Smooth muscle cell of bladder (primary cell): ENCODE measurements at places on chromosomes 13 and 19. TPM values are rescaled to one million over a fixed set of nuclear protein-coding genes. Genes with fewer than 3 reads are reported as not detected.

Gene ZNF69
- total RNA-seq = 3.4 and 3.6 TPM in 2 replicates

Gene TEX101
- not detected in 2 replicates for total RNA-seq

Gene FUZ
- total RNA-seq = 23.8 and 26.1 TPM in 2 replicates

Gene MISP3
- 0.28 TPM in 2 replicates for total RNA-seq

Gene TJP3
- total RNA-seq = not detected in 2 replicates

Gene MADCAM1
- 0.14 and 0.28 TPM in 2 replicates for total RNA-seq

Gene ACP5
- 1.3 and 2.0 TPM in 2 replicates for total RNA-seq

Gene ZNF211
- 8.0 and 10.2 TPM in 2 replicates for total RNA-seq

Gene PCSK4
- total RNA-seq = 1.3 and 1.6 TPM in 2 replicates

Gene ISYNA1
- 9.2 and 23.0 TPM in 2 replicates for total RNA-seq

Gene ZSCAN18
- 25.7 and 27.4 TPM in 2 replicates for total RNA-seq

Gene SLITRK6
- 0.09 and 0.28 TPM in 2 replicates for total RNA-seq
